ENCODE measurements at places on chromosomes 6 and 20. TPM values are rescaled to one million over a fixed set of nuclear protein-coding genes. Genes with fewer than 3 reads are reported as not detected.

DNA sequence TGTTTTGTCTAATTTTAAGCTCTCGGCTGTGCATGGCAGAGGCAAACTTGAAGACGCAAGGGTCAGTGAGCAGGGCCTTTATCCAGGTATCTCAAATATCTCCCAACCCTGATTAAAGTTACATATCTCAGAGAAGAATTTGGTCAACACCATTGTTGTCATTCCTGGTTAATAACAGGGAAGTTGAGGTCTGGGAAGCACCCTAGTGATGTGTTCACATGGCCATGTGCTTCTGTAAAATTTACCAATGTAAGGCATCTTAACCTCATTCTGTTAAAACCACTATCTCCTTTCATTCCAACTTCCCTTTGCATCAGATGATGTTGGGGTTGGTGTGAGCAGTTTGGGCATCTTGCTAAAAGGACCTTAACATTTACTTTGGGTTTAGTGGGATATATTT, 4.0 kb upstream of the FAM110A start:
- peaks cover 6% of the 10 kb centered on the region for H3K4me1 ChIP-seq
- no peak overlapping the region for H3K4me3 ChIP-seq
- no peaks in the 10 kb centered on the region for H3K27me3 ChIP-seq
- no peaks in the 10 kb centered on the region for H3K36me3 ChIP-seq
- no peak for DNase-seq

DNA sequence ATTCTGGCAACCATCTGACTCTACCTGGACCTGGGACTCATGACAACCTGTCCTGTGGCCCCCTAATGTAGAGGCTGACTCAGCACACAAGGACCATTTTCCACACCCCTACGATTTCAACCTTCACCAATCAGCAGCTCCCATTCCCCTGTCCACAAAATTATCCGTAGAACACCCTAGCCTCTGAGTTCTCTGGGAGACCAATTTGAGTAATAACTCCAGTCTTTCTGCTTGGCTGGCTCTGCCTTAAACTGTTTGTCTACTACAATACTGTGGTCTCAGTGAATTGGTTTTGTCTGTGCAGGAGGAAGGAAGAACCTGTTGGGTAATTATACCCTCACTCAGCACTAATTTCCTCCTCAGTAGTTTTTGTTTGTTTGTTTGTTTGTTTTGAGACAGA, 99.3 kb upstream of the MRPS10 start:
- no peak for DNase-seq
- no peak overlapping the region for H3K4me3 ChIP-seq
- H3K36me3 ChIP-seq, result peaks cover 10% of the 10 kb centered on the region
- peak overlapping the region; percentile 45 for H3K27ac ChIP-seq
- H3K4me1 ChIP-seq, result peaks cover 45% of the 10 kb centered on the region

Gene C2
- polyA plus RNA-seq, result not detected

Gene HMGN3
- polyA plus RNA-seq, result 78.6 TPM

- peak; percentile 97 for DNase-seq
- H3K27ac ChIP-seq, result peak overlapping the region; percentile 91
- H3K4me1 ChIP-seq, result peaks cover 52% of the 10 kb centered on the region
- no peaks in the 10 kb centered on the region for H3K27me3 ChIP-seq
- H3K36me3 ChIP-seq, result no peaks in the 10 kb centered on the region
- no peak overlapping the region for H3K4me3 ChIP-seq
Measured at GRCh38 chr6:11143394-11144371, 32.2 kb upstream of the ERVFRD-1 start.

DNA sequence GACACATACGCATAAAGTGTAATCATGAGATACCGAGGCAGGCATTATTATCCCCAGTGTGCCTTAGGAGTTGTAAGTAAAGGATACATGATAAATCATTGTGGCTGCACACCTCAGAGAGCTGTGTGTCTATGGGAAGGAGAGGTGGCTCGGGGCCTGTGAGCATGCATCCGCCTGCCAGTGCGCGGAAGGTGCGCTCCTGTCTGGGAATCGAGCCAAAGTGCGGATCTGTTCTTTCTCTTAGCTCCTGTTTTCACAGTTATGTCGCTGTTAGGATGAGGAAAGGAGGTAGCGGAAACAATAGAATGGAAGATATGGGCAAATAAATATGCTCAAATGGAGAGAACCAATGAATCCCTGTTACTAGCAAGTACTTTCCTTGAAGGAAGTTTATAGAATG, 98.0 kb downstream of the ANKRD6 start:
- no peaks in the 10 kb centered on the region for H3K36me3 ChIP-seq
- no peak overlapping the region for H3K27ac ChIP-seq
- no peak overlapping the region for H3K4me3 ChIP-seq
- DNase-seq, result no peak
- no peaks in the 10 kb centered on the region for H3K27me3 ChIP-seq

- no peak overlapping the region for H3K27ac ChIP-seq
- DNase-seq, result no peak
- H3K27me3 ChIP-seq, result no peaks in the 10 kb centered on the region
- no peak overlapping the region for H3K4me3 ChIP-seq
- H3K36me3 ChIP-seq, result no peaks in the 10 kb centered on the region
Measured at GRCh38 chr20:24165301-24166122, 176.9 kb upstream of the GGTLC1 start.

DNA sequence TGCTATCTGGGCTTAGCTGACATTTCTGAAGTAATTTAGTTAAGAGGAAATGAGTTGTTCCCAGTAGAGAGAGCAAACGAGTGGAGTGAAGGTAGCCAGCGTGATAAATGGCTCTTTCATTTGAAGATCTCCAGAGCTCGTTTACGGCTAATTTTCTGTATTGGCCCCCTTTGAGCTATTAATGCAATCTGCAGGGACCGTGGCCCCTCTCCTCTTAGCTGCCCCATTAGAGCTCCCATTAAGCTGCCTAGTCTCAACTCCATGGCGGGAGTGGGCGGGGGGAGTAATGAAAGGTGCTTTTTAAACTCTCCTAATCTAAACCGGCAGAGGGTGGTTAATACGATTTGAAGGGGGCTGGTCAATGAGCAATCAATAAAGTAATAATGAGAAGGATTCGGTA, 12.5 kb downstream of the TFAP2B start:
- DNase-seq, result no peak
- peaks cover 9% of the 10 kb centered on the region for H3K4me1 ChIP-seq
- H3K36me3 ChIP-seq, result no peaks in the 10 kb centered on the region
- no peak overlapping the region for H3K4me3 ChIP-seq
- peaks cover 5% of the 10 kb centered on the region for H3K27me3 ChIP-seq
- H3K27ac ChIP-seq, result no peak overlapping the region

Gene VSTM2L
- polyA plus RNA-seq, result 0.75 TPM

GRCh38 chr20:14055127-14055742, 59.9 kb downstream of the MACROD2 start:
- peak; percentile 9 for DNase-seq
- no peaks in the 10 kb centered on the region for H3K27me3 ChIP-seq
- no peaks in the 10 kb centered on the region for H3K4me1 ChIP-seq

DNA sequence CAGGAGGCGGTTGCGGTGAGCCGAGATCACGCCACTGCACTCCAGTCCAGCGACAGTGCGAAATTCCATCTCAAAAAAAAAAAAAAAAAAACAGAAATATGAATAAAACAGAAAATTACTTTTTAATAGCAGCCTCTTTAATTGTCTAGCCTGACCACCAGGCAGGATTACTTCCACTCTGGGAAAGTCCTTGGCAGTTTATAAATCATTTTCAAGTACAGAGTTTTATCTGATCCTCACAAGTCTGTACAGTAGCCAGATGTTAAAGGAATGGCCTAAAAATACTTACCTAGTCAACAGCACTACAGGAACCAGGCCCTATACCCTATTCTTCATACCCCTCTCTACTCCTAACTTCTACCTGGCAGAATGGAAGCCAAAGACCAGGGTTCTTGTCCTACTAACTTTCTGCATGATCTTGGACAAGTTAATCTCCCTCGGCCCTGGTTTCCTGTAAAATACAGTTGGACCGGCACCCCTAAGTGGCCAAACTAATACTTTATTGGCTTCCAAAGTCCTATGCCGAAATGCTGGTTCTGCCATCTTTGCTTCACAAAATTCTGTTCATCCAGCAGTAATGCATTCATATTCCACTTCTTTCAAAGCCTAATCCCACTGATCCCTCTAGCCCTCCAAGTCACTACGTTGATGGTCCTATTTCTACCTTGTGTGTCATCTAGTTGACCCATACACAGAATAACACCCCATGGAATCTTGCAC, 1.9 kb downstream of the EIF2S2 start:
- peak overlapping the region; percentile 99 for H3K4me3 ChIP-seq
- H3K27me3 ChIP-seq, result no peaks in the 10 kb centered on the region
- H3K4me1 ChIP-seq, result peaks cover 26% of the 10 kb centered on the region
- peaks cover 3% of the 10 kb centered on the region for H3K36me3 ChIP-seq
- H3K27ac ChIP-seq, result peak overlapping the region; percentile 94

Measured in keratinocyte (primary cell).